ENCODE measurements at places on chromosomes 7 and 10.

DNA sequence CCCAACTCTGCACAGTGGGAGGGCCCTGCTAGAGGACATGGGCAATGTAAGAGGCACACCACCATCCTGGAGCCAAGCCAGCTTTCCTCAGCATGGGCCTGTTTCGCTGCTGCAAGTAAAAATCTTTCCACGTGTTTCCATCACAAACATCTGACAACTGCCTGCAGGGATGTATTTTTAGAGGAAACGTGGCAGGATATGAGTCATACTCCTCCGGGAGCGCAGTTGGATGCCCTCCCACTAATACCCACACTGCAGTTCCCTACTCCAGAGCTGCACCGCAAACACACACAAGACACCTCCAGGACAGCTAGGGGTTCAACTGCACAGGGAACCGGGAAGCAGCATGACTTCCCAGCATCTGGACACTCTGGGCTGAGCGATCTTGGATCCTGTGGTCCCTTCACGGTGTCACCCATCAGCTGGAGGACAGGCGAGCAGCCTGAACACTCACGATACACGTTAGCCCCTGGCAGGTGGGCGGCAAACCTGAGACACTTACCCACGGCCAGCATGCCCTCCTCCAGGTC lies 26.1 kb downstream of the PLAC9 start:
- ATAC-seq: peak; percentile 86

GRCh38 chr10:49010865-49011264 lies 71.2 kb upstream of the LRRC18 start:
- ATAC-seq: no peak

GRCh38 chr10:128027822-128028507 lies 98.3 kb downstream of the MKI67 start:
- ATAC-seq: no peak

- no peak for ATAC-seq
Observed at GRCh38 chr7:3710531-3710930, 409.5 kb downstream of the SDK1 start.

DNA sequence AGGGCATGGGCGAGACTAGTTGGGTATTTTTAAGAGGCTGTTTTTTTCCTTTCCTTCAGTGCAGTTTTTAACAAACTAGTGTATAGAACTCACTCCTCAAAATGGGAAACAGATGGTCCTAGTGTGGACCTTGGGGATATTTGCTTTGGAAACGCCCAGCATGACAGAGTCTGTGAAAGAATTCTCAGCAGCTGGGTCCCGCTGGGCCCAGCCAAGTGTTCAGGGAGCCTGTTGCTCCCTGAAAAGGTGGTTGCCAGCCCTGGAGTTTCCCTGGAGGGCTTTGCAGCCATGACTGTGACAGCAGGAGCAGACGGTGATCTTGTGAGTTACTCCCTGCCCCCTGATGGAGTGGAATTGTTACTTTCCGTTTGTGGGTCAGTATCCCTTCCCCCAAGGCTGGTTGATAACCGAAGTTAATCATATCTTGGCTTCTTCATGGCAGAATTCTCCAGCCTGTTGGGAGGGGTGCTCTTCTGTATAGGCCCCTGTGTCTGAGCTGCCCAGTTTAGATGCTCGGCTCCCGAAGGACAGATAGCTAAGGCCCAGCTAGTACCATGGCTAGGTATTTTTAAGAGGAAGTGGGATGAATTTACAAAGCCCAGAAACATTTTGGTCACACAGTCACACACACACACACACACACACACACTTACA lies 278.6 kb upstream of the HABP2 start:
- ATAC-seq: no peak

DNA sequence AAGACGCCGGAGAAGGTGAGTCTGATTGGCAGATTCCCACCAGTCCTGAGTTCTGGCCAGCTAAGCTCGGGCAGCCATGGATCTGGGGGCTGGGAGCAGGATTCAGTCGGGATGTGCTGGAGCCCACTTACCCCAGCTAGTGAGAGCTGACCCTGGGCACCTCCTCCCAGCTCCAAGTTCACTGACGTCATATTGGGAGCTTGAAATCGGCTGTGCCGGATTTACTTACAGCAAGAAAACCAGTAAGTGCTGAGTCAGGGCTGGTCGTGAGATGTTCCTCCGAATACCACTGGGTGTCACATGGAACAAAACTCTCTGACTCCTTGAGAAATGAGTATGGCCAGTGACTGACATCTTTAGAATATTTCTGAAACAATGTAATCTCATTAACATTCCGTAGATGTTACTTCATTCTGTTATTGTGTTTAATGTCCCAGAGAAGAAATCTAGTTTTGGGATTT lies 621.2 kb downstream of the SDK1 start:
- peak; percentile 65 for ATAC-seq

GRCh38 chr10:26291721-26292480 lies 75.3 kb downstream of the GAD2 start:
- no peak for ATAC-seq

GRCh38 chr7:101537935-101538595 lies 91.0 kb downstream of the MYL10 start:
- no peak for ATAC-seq

DNA sequence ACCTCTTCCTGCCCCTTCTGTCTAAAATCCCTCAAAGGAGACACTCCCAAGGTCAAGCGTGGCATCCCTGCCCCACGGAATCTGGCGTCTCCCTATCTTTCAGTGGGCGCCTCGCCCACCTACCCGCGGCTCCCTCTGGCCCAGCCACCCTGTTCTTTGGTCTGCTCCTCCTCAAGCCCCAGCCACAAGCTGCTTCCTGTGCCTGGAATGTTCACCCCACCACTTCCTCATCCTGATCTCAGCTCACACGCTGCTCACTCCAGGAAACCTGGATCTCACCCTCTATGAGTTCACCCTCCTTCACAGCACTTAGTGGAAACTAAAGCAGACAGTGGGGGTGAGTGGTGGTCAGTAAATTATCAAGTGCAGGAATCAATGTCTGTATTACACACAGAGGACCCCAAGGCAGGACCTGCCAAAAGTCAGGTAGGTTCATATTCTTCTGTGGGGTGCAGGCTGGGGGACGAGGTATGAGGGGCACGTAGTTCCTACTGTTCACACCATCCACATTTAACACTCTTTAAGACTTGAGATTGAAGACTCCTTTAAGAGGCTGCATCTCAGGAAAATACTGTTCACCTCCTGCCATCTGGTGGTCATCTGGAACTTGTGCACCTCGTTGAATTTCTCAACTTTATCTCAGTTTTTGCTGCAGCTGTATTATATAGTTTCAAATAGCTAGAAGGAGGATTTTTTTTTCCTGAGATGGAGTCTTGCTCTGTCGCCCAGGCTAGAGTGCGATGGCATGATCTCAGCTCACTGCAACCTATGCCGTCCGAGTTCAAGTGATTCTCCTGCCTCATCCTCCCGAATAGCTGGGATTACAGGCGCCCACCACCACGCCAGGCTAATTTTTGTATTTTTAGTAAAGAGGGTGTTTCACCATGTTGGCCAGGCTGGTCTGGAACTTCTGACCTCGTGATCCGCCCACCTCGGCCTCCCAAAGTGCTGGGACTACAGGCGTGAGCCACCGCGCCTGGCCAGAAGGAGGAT lies 166.6 kb downstream of the ARHGAP21 start:
- peak; percentile 82 for ATAC-seq

DNA sequence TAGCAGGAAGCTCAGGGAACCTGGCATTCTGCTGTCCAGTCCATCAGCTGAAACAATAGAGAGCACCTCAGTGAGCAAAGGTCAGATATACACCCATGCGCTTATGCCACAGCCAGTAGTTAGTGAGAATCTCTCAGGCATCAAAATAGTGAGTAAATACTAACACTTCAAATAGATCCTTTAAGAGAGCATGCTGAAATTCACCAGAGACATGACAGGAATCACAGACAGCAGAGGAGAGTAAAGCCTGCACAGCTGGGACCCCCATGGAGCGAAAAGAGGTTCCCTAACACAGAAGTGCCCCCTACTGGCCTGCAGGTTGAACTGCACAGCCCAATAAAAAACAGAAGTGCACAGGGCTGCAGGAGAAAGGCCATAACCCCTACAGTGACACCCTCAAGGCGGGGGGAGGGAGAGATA lies 57.6 kb upstream of the ANTXRL start:
- ATAC-seq: peak; percentile 48

- no peak for ATAC-seq
Observed at GRCh38 chr10:124229989-124230634, 136.7 kb upstream of the CHST15 start.

DNA sequence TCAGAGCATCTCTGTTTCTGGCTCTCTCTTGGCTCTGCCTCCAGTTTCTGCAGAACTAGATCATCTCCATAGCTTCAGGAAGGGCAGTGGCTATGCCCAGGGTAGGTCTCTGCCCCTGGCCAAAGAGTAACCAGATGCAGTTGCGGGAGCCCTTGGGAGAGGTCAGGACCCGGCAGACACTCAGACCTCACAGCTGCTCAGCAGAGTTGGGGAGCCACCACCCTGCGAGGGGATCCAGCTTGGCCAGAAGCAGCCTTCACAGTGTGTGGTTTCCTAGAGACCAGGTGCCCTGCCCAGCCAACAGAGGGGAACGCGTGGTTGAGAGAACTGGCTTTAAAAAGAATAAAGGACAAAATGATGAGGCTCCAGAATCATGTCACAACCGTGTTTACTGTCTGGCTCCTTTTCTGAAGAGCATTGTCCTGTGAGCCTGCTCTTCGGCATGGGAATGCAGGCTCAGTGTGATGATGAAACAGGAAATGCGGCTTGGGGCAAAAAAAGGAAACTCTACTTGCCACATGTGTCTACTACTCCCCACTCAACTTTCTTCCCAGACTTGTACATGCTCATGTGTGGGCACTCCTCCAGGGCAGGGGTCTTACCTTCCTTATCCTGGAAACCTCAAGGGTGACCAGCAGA lies 243.1 kb downstream of the INHBA start:
- ATAC-seq: no peak

GRCh38 chr7:80313067-80313626 lies 178.5 kb downstream of the GNAI1 start:
- ATAC-seq: no peak

DNA sequence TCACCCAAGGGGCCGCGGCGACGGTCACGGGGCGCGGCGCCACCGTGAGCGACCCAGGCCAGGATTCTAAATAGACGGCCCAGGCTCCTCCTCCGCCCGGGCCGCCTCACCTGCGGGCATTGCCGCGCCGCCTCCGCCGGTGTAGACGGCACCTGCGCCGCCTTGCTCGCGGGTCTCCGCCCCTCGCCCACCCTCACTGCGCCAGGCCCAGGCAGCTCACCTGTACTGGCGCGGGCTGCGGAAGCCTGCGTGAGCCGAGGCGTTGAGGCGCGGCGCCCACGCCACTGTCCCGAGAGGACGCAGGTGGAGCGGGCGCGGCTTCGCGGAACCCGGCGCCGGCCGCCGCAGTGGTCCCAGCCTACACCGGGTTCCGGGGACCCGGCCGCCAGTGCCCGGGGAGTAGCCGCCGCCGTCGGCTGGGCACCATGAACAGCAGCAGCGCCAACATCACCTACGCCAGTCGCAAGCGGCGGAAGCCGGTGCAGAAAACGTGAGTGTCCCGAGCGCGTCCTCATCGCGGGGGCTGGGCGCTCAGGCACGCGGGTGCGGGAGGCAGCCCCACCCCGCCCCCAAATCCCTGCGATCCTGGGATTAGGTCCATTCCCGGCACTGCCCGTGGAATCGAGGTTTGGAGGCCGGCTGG lies 509 bp downstream of the AHR start:
- ATAC-seq: peak; percentile 41

DNA sequence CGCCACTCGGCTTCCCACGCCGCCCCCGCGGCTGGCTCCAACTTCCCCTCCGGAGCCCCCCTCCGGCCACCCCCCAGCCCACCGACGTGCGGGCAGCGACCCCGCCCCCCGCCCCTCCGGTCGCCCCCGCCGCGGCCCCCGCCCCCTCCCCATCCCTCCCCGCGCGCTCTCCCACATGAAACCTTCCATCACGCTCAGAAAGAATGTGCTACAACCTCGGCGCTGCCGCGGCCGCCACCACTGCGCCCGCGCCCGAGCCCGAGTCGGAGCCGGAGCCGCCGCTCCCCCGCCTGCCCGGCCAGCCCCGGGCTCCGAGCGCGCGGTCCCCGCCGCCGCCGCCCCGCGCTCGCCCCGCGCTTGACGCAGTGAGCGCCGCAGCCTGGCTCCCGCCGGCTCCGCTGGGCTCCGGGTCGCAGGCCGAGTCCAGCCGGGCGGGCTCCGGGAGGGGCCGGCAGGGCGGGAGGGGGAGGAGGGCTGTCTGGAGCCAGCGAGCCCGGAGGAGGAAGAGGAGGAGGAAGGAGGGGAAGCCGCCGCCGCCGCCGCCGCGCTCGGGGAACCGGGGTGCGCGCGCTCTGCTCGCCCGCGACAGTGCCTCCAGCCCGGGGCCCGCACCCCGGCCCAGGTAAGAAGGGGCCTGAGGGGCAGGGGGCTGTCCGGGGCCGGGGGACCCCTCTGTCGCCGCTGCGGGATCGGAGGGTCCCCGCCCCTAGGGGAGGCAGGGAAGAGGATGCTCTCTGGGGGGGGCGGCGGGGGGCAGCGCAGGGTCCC lies 4.3 kb upstream of the ELFN1 start:
- ATAC-seq: 0 out of 3 replicates have a peak, but pooled peaks have one; percentile 4

GRCh38 chr7:55366461-55367070 lies 1.4 kb downstream of the LANCL2 start:
- peak; percentile 23 for ATAC-seq

DNA sequence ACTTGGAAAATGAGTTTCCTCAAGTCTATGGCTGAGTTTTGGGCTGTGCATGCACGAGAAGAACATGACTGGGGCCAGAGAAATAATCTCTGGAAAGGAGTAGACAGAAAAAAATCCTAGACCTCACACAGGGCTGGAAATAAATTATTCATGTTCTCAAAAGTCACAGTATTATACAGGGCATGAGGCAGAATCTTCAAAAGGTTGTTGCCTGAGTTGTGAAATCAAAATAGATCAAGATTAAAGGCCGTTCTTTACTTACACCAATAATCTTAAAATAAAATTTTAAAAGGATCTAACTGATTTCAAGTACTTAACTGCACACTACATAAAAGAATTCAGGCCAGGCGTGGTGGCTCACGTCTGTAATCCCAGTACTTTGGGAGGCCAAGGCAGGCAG lies 14.1 kb upstream of the CREM start:
- no peak for ATAC-seq

DNA sequence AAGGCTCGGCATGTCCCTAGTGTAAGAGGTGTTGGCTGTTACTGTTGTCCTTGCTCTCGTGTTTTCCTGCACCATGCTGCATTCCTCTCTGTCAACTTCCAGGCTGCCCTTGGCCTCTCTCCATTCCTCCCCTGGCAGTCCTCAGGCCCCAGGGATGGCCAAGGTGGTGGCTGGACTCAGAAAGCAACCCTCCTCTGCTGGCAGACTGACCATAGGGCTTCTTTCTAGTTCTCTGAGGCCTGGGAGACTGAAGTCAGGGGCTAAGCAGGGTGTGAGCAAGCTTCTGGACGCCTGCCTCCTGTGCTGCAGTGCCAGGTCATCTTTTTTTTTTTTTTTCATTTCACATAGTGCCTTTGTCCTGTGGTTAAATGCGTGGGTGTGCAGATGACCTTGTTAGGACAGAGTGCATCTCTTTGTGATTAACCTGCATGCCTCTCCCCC lies 72.0 kb downstream of the GOLGA7B start:
- ATAC-seq: no peak

- ATAC-seq: no peak
Observed at GRCh38 chr7:114662002-114662677, 247.5 kb downstream of the FOXP2 start.

GRCh38 chr7:50214771-50215170 lies 89.7 kb upstream of the IKZF1 start:
- ATAC-seq: no peak

Measured in SK-N-SH treated with all-trans-retinoic acid at 6 μM for 48 hours (cell line).